Gastroesophageal sphincter (tissue), 4 donors: ENCODE measurements at places on chromosomes 6 and 20.
A peak's percentile ranks its signal among the peaks of the same experiment; 100 is the strongest.

DNA sequence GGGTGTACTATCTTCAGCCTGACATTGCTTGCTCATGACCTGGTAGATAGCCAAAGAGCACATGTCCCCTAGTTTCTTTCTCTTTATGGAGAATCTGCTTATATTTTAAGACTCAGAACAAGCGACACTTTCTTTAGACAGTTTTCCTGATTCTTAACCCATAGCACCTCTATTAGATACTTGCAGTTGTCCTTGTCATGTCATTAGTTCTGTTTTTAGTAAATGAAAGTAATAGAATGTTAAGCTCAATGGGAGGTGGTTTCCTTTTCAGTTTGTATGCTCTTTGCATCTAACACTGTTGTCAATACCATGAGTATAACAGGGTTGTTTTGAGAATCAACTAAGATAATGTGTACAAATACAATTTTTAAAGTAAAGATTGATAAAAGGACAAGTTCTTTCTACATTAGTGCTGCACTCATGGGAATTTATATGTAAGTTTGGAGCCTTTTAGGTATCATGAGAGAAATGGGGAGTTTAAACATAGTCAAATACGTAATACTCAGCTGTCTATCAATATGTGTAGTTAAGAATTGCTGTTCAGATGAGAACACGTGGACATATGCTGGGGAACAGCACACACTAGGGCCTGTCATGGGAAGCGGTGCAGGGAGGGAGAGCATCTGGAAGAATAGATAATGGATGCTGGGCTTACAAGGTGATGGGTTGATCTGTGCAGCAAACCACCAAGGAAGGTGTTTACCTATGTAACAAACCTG, 124.3 kb downstream of the GRM1 start:
- no peak for ATAC-seq

DNA sequence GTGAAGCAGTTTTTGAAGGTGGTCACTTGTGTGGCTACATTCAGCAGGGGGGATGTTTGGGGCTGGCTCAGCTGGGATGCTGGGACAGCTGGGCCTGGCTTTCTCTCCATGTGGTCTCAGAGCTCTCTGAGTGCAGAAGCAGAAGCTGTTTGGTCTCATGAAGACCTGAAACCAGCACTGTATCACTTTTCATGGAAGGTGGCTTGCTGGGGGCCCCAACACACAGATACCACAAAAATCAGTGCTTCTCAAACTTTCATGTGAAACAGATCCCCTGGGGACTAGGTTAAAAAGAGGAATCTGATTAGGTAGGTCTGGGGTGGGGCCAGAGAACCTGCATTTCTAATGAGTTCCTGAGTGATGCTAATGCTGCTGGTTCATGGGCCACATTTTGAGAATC, 347.3 kb downstream of the DHX35 start:
- ATAC-seq, result no peak

- no peak for ATAC-seq
These were observed 171.7 kb downstream of the FAXC start for GRCh38 chr6:99177736-99178135.

DNA sequence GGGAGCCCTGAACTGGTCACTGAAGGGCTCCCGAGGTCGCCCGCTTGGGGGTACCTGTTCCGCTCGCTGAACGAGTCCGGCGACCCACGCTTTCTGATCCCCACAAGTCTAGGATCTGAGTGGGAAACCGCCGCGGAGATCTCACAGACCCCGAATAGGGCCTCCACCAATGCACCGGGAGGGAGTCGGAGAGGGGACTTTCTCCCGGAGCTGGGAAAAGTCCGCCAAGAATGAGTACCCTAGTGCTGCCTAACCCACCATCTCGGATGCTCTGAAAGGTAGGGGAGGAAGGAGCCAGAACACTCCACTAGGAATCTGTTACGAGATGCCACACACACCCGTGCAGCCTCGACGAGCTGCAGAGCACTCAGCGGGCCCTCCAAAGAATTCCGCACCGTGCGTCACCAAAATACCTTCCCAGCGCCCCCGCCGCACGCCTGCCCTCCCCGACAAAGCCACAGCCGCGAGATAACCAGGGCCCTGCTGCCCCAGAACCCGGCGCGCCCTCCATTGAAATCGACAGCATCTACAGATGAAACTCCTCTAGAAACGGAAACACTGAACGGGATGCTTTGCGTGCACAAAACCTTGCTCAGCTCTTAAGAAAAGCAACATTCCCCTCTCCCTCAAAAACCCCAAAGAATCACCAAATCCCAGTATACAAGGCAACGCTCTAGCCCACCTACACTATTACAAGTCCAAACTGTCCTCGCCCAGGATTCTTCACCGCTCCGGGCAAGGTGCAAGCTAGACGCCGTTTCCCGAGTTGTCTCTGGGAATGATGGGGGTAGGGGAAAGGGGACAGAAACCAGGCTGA, 686 bp downstream of the COL12A1 start:
- peak; percentile 50 for ATAC-seq

DNA sequence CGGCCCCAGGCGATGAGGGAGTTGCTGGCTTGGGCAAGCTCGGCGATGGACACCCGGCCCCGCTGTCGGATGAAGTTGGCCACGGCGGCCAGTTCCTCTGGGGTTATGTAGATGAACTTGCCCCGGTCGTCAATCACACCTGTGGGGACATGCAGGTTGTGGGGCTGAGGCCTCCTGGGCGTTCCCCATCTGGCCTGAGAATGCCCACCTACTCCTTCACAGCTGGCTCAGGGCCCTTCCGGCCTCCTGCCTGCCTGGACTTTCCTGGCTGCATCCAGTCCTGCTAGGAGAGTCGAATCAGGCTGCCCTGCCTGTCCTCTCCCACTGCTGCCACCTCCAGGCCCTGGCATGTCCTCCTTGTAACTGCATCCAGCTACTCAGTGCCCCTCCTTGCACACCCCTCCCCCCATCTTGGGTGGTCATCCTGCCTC, 13.8 kb downstream of the DDRGK1 start:
- no peak for ATAC-seq

GRCh38 chr20:42361402-42361970, 743.3 kb upstream of the CHD6 start:
- ATAC-seq, result no peak

GRCh38 chr6:3744211-3744900, 7.2 kb downstream of the PXDC1 start:
- no peak for ATAC-seq

DNA sequence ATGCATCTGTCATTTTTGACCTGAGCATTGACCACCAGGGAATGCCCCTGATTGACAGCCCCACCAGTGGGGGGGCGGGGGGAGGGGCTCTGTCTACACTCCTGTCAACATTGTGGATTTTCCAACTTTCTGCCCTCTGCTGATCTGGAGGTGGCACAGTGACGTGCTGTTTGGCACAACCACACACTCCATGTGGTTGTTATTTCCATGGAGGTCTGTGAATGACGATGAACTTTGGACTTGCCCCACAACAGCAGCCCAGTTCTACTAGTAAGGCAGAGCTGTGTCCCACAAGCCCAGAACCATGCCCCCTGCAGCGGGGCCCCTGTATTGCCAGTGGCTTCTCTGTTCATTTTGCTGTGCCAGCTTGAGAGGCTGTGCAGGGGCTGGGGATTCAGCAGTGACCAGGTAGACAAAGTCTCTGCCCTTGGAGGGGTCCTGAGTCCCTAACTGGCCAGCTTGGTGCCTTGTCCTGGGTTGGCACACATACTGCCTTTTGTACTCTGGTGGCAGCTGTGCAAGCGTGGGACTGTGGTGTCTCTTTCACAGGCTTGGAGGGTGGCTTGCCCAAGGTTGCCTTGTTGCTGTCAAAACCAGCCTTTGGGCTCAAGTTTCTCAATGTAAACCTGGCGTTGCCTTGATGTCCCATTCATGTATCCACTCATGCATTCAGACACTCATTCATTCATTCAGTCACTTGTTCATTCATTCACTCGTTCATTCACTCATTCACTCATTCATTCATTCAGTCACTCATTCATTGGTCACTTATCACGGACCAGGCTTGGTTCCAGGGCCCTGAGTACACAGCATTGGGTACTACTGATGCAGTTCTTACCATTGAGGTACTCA, 108.5 kb downstream of the SYCP2 start:
- no peak for ATAC-seq

DNA sequence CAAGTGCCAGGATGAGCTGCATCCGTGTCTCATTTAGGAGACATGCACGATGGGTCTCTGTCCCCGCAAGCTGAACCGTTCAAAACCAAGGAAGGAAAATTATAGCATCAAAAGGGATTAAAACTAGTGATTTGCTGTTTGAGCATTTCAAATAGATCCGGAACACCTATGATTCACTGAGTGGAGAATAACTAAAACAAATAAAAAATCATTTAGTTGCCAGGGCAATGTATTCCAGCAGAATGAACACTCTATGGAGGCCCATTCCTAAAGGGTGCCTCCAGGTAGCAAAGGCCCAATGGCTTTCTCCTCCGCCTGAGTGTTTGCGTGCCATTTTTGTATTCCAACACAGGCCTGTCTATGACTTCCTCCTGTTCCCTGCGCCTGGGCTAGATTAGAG, 354.8 kb downstream of the ZFAND3 start:
- no peak for ATAC-seq

DNA sequence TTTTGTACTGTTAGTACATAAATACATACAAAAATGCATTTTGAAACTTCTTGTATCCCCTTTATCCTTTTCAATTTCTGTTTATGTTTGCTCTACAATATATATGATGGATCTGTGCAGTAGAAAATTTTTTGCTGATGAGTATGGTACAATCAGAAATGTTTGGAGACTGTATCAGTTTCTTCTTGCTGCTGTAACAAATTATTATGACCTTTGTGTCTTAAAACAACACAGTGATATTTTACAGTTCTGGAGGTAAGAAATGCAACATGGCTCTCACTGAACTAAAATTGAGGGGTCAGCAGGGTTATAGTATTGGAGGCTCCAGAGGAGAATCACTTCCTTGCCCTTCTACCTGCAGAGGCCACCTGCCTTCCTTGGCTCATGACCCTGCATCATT, 184.4 kb downstream of the EYA2 start:
- no peak for ATAC-seq

DNA sequence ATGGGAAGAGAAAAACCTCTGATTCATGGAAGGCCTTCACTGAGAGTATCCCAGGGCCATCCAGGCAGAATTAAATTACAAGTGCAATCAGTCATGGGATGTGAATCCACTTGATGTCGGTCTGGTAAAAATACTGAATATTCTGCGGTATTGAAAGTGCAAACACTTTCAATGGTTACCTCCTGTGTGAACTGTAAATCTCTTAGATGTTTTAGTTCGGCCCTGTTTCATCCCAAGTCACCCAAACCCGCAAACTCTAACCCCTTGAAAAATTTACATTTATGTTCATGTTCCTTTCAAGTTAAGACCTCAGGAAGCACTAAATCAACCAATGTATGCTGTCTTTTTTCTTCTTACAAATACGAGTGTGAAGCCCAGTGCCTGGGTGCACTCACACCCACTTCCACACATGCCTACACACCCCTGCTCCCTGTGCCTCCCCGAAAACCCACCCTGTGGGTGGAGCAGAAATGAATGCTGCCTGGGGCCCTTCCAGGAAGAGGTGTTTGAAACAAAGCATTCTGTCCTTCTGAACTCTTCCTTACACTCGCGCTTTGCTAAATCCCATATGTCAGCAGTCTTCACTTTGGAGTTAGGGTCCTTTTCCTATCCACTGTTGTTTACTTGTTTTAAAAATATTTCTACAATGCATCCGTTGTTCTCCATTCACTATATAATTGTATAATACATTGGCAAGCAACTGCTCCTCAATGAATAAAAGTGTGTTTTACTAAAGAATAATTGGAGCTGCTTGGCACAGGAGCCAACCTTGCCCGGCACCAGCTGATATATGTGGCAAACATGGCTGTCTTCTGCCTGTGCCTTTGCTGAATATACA, 62.7 kb downstream of the FYN start:
- no peak for ATAC-seq

GRCh38 chr6:169782966-169783365, 31.5 kb downstream of the ERMARD start:
- ATAC-seq, result no peak

- no peak for ATAC-seq
These were observed 408.6 kb upstream of the ADGRB3 start for GRCh38 chr6:68226460-68226859.
